Natural killer cell (primary cell): ENCODE measurements at places on chromosomes 2 and 18. TPM values are rescaled to one million over a fixed set of nuclear protein-coding genes. Genes with fewer than 3 reads are reported as not detected.
A peak's percentile ranks its signal among the peaks of the same experiment; 100 is the strongest.

DNA sequence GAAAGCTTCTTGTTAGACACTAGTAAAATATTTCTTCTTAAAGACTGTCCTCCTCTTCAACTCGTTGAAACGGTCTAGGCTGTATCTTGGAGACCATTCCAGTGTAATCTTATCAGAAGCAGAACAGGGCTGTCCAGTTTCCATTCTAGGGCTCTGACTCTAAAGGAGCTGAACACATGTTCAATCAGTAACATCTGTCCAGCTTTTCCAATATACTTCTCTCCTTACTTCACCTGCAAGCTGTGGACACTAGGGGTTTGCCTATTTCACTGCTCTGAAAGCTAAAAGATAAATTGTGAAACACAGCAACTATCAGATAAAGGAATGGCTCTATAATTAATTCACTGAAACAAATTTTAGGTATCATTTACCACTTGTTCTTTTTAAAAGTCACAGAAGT lies 73.8 kb downstream of the ZNF385B start:
- DNase-seq = no peak

- no peak for DNase-seq
Observed at GRCh38 chr2:118290411-118291250, 202.4 kb downstream of the INSIG2 start.

DNA sequence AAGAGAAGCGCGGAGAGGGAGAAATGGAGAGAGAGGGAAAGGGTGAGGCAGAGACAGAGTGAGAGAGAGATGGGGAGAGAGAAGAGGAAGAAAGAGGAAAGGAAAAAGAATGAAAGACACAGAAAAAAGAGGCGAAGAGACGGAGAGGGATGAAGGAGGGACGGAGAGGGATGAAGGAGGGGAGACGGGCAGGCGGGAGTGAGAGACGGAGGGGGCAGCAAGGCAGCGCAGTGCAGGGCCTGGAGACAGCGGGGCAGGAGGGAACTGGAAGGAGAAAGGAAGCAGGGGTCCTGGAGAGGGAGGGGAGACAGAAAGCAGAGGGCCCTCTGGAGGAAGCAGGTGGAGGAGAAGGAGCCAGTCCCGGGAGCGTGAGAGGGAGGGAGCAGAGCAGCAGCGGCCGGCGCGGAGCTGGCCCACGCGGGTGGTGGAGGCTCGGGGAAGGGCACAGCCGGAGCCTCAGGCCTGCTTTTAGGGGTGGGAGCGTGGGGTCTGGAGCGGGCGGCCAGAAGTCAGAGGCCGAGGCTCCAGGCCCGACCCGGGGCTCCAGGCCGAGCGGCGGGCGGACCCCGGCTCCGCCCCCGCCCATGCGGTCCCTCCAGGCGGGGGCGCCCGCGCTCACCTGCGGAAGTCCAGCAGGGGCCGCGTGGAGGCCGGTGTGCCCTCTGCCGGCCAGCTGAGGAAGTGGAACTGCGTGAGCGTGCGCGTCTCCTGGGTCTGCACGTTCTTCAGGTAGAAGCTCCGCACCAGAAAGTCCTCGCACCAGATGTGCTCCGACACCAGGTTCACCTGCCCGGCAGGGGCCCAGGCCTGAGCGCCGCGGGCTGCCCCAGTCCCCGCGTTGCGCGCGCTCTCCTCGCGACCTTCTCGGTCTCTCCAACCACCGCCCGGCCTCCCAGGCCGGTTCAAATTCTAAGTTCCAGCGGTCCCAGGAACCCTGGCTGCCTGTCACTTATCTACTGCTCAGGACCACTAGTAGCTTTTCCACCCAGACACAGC lies 14.5 kb downstream of the PTPRN start:
- peak; percentile 96 for DNase-seq

Gene UGT1A9
- not detected for total RNA-seq

Gene WDPCP
- 22.9 TPM for total RNA-seq

- no peak for DNase-seq
Observed at GRCh38 chr18:55078303-55078932, 119.2 kb upstream of the CCDC68 start.

DNA sequence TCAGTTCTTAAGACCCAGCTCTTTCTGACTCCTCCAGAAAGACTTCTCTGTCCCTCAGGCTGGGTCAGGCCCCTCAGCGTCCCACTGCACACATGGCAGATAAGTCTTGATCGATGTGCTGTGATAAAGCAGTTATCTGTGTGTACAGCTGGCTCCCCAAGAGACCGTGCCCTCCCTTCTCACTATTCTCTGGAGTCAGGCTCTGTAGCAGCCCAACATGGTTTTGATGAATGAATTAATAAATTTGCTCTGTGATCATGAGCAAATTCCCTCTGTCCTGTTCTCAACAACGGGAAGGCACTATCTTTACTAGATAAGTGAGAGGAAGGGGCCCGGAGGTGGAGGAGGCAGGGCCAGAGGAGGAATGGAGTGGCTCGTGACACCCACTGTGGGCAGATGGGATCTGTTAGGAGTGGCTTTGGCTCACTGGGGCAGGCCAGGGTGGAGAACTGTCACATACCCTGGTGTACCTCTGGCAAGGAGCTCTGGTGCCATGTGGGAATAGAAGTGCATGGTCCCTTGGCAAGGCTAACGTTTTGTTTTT lies 48.3 kb downstream of the ZFP36L2 start:
- DNase-seq = no peak

Gene SPDYA
- total RNA-seq = 8.1 TPM

DNA sequence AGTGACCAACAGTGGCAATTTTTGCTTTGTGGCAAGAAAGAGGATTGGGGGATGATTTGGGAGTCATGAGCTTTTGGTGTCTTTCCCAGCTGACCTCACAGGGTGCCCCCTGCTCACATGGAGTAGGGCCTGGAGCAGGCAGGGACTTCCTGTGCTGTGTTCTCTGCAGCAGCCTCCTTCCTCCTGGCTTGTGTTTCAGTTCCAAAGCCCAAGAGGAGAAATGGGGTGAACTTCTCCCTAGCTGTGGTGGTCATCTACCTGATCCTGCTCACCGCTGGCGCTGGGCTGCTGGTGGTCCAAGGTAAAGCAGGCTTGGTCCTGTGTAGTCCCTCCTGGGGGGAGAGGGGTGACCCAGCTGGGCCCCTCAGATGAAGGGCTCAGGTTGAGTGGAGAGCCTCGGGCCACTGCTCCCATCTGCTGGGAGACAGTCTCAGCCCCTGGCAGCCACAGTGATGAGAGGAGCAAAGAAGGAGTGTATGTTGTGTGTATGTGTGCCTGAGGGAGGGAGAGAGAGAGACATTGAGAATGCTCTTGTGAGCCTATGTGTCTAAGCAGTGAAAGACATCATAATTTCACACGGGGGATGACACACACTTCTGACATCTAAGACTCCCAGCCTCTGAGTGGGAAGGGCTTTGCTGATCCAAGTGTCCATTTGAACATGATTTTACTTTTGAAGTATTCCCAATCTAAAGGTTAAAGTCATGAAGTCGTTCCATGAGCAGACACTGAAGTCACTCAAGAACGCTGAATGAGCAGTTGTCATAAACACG lies 27.2 kb downstream of the MARCO start:
- no peak for DNase-seq
